Left colon (tissue), 2 donors: ENCODE measurements at places on chromosomes 3 and 15. TPM values are rescaled to one million over a fixed set of nuclear protein-coding genes. Genes with fewer than 3 reads are reported as not detected.
A peak's percentile ranks its signal among the peaks of the same experiment; 100 is the strongest.

SNTN gene
- total RNA-seq, result not detected

GLT8D1 gene
- 29.0 TPM for total RNA-seq

IL17RE gene
- total RNA-seq, result 88.7 TPM

CACNA2D3 gene
- total RNA-seq, result 0.64 TPM

SGO1 gene
- 2.8 TPM for total RNA-seq

OXTR gene
- total RNA-seq, result 0.81 TPM

DLL4 gene
- total RNA-seq, result 14.0 TPM

LNP1 gene
- 1.0 TPM for total RNA-seq

ACTC1 gene
- total RNA-seq, result 0.12 TPM

CPEB1 gene
- 2.5 TPM for total RNA-seq

GP9 gene
- total RNA-seq, result 0.55 TPM

DNA sequence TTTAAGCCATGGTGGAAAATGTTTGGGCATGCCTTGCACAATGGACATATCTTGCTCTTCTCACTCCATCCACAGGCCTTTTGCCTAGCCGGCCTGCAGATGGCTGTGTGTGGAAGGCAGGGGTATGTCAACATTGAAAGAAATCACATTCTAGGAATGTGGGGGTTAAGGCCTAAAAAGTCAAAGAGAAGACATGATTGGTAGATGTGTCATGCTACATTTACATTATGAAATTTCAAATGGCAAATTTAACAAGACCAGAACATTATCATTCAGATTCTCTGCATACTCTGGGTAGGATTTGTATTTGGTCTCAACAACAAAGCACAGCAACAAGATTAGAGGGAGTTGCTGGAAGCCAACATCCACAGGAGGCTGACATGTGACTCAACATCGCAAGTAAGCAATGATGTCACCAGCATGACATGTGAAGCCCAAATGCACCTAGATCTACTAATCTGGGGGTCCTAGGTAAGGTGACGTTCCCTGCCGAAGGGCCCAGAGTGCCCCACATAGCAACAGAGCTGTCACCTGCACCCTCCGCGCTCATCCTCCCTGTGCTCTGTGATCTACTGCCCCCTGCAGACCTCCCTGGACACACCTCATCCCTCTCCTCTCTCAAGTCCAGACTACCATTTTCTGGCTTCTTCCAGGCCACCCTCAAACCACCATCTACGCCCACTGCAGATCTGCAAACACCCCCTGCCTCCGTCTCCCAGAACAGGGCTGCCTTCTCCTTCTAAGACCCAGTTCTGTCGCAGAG is 39.4 kb downstream of the CLDN18 start:
- DNase-seq, result no peak

DNA sequence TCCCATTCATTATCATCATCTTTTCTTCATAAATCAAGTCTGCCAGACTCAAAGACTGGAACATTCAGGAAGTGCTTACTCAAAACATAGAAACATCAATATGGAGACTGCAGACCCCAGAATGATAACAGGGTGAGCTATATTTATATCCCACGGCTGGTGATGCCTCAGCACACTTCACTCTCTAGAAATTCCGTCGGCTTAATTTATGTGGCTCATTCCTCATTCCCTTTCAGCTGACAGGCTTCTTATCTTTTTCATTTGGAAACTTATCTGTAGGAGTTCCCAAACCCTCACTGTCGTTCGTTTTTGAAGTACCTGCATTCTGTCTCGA is 45.5 kb downstream of the RFTN1 start:
- DNase-seq, result no peak

- DNase-seq, result peak; percentile 88
Observed at GRCh38 chr3:170331143-170331542, 26.4 kb upstream of the SKIL start.

DNA sequence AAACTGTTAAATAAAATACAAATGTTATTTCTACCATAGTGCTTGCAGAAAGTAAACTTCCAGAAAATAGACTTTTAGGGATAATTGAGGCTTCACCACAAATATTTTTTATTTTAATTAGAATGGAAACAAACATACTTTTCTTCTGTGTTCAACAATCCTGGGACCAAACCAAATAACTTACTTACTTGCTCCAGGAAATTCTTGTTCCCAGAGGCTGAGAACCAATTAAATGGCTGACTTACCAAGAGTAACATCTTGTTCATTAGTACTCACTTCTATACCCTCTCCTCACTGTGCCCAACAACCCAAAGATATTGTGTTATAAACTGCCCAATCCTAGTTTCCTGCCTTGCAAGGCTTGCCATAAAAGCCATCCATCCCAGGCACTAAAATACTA is 172.2 kb upstream of the PFN2 start:
- no peak for DNase-seq

DNA sequence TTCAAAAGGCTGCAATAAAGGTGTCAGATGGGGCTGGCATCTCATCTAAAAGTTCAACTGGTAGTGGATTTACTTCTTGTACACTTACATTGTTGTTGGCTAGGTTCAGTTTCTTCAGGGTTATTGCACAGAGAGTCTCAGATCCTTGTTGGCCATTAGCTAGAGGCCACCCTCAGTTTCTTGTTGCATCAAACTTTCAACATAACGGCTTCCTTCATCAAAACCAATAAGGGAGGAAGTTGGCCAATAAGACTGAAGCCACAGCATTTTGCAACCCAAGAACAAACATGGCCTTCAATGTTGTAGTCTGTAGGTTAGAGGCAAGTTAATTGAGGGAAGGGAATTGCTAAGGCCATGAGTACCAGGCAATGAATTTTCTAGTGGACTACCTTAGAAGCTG is 218.0 kb downstream of the ZBBX start:
- no peak for DNase-seq

DNA sequence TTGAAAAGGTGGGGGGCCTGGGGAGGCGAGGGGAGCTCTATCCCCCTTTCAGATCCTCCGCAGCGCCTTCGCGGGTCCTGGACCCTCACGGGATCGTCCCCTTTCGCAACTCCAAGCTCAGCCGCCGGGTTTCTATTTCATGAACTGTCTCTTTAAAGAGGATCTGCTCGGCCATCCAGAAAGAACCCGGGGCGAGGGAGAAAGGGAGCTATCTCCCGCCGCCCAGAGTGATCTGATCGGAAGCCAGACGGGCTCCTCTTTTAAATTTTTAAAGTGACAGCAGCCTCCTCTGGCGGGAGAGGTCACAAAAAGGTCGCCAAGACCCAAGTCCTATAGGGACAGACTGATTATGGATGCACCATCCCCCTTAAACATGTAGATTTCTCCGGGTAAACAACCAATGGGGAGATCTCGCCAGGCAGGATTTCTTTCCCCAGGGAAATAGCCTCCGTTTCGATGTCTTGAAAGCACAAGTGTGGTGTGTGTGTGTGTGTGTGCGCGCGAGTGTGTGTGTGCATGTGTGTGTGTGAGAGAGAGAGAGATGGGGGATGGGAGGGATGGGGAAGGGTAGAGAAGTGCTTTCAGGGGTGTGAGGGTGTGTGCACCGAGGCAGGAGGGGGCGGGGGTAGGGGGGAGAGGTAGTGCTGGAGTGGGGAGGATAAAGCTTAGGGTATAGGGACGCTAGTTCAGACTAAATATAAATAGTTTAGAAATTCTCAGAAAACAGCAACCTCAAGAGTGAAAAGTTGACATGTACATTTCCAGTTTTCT is 516.1 kb downstream of the MECOM start:
- peak; percentile 67 for DNase-seq

DNA sequence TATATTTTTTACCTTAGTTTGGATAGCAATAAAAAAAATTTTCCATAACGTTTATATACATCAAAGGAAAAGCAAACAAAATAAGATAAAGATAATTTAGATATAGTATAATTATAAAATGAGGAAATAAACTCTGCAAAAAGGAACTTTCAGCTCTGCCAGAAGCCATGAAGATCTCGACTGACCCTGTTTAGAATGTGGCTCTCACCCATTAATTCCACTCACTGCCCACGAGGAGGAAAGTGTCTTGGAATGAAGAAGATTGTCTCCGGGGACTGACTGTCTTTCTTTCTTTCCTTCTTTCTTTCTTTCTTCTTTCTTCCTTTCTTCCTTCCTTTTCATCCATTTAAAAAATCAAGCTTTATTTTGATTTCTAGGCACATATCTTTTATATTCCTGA is 20.1 kb upstream of the PRR20G start:
- DNase-seq, result no peak

- peak; percentile 49 for DNase-seq
Observed at GRCh38 chr3:197749315-197749600, 425 bp upstream of the FYTTD1 start.

DNA sequence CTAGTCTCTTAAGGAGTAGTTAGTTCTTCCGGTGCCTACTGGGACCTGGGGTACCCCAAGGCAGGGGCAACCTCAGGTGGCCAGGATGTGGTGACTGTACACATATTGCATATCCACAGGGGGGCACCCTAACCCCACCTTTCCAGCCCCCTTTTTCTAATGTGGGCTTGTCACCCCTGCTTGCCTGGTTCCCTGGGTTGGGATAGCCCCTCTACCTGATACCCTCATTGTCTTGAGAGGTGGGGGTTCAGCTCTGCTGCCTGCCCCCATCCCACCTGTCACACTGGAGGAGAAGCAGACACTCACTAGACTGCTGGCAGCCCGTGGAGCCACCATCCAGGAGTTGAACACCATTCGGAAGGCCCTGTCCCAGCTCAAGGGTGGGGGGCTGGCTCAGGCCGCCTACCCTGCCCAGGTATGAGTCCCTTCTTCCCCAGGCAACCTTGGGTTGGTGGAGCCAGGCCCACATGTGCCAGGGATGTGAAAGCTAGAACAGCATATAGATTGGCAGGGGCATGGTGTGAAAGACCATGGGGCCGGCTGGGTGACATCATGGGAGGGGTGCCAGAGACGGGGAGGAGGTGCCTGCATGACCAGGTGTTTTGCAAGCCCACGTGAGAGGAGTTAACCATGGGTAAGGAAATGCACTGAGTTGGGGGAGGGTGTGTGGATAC is 4.0 kb downstream of the GLYCTK start:
- DNase-seq, result no peak

GRCh38 chr3:13484851-13485590 is 4.9 kb downstream of the HDAC11 start:
- peak; percentile 92 for DNase-seq

GRCh38 chr15:84981711-84982300 is at the start of gene PDE8A:
Gene PDE8A, plus strand, starts transcription at chr15:84981856. Its CDS starts 307 bp downstream, at chr15:84982163.
- peak; percentile 50 for DNase-seq

DNA sequence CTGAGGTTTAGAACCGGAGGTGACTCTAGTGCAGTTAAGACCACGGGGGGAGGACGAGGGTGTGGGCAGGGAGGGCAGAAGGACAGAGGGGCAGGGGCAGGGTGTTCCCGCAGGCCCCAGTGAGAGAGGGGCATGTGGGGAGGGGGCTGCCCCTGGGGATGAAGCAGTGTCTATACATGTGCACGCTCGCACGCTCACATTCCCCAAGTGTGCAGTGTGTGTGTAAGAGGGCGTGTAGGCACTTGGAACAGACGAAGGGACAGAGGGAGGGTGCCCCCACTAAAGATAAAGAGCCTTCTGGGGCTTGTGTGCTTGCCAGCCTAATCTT is 69.5 kb upstream of the MEF2A start:
- DNase-seq, result no peak

- no peak for DNase-seq
Observed at GRCh38 chr3:44920081-44920480, 45.7 kb downstream of the TGM4 start.

DNA sequence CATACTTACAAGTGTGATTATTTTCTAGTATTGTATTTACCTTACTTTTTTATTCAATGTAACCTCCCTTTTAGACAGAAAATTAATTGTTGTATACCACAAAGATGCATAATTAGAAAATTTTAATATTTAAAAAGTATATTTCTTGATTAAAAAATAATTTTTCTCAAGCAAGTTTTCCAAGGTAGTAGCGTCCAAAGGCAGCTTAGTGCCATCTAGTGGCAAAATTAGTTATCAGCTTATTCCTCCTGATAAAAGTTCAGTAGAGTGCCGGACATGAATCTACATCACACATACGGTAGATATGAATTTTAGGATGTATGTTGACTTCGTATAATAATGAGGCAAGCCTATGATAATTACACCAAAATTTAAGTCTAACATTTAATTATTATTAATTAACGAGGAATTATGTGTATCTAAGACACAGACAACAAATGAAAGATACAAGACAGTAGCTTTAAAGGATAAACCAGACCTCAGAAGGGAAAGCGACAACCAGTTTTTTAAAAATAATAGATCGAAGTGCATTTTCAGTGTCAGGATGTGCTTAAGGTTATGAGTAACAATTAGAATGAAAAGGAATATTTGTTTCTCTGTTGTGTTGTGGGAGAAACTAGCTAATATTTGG is 405.9 kb downstream of the ROBO1 start:
- no peak for DNase-seq

GRCh38 chr15:74134387-74135027 is 4.1 kb downstream of the ISLR2 start:
- DNase-seq, result peak; percentile 54

DNA sequence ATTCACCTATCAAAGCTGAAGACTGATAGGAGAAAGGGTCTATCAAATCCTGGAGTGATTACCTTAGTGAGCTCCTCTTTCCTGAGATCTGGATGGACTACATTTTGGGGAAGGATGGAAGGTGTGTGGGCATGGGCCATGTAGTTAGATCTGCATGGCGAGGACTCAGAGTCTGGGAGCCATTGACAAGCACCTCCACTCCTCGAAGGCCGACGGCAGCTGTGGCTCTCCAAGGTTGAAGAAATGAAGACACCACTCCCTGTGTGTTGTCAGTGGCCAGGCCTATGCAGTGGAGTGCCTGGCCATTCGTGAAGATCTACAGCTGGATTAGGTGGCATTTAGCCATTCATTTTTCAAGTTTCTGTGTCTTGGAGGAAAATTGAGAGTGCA is 509.2 kb downstream of the GABRG3 start:
- no peak for DNase-seq

DNA sequence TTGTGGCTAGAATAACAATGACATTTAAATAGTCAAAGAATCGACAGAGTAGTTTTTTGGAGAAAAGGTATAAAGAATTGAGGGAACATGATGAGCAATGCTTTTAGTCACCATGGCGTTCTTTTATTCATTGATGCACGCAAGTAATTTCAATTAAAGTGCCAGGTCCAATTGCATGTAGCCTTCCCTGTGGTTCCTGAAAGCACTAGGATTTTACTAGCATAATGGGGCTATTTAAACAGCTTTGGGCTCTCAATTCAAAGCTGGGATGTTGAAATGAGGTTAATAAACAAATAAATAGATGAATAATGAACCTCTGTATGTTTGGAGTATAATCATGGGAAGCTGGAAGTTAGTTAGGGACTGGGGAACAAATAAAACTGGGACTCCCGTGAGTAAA is 121.2 kb upstream of the GAP43 start:
- DNase-seq, result no peak

GRCh38 chr3:175411946-175412345 is 552.8 kb downstream of the NAALADL2 start:
- DNase-seq, result no peak

GRCh38 chr15:90873998-90874605 is 5.7 kb downstream of the FURIN start:
- no peak for DNase-seq

- no peak for DNase-seq
Observed at GRCh38 chr3:46634856-46635255, 22.5 kb downstream of the FAM240A start.
